RKO (cell line): ENCODE measurements at places on chromosomes 3 and 15.

GRCh38 chr3:49906073-49906743, 2.5 kb upstream of the MST1R start:
- peak; percentile 63 for DNase-seq

DNA sequence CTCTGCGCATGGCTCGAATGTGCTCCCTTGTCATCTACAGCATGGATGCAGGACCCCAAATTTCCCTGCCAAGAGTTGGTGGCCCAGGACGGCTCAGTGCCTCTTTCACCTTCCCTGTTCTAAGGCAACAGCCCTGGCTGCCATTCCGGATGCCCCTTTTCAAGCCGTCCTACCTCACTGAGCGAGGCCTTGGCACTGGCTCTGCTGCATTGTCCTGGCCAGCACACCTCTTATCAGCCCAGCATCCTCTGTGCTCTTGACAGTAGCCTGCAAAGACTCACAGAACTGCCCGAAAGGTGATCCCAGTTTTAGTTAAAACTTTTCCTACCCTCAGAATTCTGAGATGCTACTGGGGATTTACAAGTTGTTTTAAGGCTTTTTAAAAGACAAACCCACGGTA, 122.0 kb downstream of the MECOM start:
- no peak for DNase-seq

DNA sequence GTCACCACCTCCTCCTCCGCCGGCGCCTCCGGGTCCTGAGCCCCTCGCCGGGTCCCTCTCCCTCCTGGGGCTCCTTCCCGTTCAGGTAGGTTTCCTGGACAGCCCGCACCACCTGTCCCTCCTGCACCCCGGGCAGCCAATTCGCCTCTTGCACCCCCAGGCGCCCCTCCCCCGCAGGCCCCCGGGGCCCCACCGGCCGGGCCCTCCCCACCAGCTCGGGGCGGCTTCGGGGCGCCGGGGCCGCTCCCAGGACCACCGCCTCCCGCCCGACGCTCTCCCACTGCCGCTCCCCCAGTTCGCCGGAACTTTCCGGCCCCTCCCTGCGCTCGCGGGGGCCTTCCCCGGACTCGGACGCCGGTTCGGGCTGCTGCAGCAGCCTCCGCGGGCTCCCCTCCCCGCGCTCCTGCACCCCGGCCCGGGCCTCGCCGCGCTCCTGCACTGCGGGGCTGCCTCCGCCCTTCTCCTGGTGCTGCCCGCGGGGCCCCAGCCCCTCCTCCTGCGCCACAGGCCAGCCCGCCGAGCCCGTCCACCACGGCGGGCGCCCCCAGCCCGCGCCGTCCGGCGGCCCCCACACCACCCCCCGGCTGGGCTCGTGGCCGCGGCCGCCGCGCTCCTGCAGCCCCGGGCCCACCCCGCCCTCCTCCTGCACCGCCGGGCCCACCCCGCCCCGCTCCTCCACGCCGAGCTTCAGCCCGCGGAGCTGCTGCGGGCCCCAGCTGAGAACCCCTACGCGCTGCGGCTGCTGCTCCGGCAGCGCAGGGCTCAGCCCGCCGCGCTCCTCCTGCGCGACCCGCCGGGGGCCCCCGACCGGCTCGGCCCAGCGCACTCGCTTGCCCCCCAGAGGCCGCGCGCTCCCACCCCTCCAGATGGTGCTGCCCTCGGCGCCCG, 587 bp upstream of the TNK2 start:
- DNase-seq, result no peak

DNA sequence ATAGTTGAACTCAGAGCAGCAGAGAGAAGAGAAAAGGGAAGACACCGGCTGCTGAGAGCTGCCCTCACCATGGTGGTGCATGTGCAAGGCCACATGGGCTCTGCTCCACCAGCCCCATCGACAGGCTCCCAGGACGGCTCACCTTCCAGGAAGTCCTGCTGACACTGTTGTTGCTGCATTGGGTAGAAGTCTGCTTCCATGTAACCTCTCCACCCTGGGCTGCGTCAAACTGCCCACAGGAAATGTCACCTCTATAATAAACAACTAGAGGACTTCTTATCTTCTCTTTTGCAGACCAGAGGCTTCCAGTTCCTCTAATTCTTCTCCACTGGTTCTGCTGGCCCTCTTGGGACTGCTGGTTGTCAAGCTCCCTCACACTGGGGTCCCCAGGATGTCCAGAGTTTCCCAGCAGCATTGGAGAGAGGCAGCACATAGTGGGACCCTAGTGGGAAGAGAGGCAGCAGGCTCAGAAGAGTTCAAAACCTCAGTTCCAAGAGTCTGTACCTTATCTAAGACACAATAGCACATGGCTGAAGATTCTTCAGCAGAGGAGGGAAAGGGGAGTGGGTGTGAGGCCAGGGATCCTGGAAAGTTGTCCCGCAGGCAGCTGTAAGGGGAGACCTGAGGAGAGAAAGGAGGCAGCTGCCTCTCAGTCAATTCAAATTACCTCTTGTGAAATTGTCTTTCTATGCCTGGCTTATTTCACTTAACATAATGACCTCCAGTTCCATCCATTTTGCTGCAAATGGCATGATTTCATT, 5.8 kb upstream of the CCR3 start:
- DNase-seq, result no peak

DNA sequence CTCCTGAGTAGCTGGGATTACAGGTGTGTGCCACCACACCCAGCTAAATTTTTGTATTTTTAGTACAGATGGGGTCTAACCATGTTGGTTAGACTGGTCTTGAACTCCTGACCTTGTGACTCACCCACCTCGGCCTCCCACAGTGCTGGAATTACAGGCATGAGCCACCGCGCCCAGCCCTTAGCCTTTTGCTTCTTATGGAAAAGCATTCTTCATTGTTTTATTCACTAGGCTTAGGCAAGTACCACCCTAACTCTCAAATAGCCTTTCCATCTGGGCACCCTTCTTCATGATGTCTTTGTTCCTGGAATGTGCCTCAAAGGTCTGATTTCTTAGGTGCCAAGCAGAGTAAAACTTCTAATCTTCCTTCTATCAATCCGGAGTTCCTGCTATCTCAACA, 641.8 kb downstream of the FHIT start:
- DNase-seq, result no peak

- peak; percentile 45 for DNase-seq
Measured at GRCh38 chr3:135106445-135106844, 311.4 kb downstream of the EPHB1 start.

DNA sequence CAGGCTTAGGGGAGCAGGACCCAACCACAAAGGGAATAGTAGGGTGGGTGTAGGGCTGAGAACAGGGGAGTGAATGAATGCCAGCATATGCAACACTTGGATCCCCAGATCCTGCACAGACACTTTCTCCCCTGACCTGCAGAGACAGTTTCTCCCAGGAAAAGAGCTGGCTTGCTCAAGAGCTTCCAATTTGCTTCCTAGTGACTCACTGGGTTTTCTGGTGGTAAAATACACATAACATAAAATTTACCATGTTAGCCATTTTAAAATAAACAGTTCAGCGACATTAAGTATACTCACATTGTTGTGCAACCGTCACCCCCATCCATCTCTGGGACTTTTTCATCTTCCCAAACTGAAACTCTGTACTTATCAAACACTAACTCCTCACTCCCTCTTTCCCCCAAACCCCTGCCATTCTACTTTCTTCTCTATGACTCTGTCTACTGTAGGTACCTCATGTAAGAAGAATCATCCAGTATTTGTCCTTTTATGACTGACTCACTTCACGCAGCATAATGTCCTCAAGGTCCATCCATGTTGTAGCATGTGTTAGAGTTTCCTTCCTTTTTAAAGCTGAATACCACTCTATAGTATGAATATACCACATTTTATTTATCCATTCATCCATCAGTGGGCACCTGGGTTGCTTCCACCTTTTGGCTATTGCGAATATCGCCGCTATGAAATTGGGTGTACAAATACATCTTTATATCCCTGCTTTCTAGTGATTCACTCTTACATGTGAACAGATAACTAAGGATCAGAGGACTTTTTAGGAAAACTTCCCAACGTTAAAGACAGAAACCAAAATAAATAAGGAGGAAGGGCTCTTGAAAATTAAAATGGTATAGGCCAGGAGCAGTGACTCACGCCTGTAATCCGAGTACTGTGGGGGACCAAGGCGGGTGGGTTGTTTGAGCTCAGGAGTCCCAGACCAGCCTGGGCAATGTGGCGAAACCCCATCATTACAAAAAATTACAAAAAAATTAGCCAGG, 95.6 kb upstream of the TJP1 start:
- DNase-seq, result no peak

DNA sequence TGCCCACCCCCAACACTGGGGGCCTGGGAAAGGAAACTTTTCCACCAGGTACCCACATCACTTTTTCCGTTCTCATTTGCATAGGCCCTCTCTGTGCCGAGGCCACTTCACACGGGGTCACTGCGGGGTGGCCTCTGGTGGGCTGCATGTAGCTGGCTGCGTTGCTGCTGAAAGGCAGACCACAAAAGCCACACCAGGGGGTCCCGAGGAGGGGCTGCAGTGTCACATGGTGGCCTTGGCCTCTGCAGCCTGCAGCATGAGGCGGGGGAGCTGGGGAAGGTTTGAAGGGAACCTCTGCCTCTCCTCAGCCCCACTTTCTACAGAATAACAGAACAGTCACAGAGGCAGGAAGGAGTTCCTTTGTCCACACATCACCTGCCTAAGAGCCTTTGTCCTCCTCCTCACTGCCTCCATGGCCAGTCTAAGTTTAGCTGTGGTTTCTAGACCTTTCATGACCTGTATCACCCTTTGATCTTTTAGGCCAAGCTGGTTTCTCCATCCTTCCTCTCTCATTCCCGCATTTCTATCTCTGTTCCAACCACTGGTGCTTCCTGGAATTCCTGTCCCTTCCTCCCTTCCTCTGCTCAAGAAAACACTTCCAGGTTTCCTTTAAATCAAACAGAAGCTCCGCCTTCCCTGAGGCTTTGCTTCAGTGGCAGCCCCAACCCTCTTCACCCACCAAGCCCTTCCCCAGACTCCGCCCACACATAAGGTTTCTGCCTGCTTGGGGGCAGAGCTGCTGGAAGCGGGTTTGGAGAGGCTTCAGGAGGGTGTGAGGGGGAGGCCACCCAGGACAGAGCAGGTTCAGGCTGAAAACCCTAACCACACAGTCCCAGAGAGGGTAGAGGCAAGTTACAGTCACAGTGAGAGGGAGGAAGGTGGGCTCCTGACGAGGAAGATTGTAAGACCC, 150.7 kb upstream of the TLE3 start:
- DNase-seq, result no peak

GRCh38 chr3:73137736-73138403, 76.4 kb downstream of the EBLN2 start:
- no peak for DNase-seq

DNA sequence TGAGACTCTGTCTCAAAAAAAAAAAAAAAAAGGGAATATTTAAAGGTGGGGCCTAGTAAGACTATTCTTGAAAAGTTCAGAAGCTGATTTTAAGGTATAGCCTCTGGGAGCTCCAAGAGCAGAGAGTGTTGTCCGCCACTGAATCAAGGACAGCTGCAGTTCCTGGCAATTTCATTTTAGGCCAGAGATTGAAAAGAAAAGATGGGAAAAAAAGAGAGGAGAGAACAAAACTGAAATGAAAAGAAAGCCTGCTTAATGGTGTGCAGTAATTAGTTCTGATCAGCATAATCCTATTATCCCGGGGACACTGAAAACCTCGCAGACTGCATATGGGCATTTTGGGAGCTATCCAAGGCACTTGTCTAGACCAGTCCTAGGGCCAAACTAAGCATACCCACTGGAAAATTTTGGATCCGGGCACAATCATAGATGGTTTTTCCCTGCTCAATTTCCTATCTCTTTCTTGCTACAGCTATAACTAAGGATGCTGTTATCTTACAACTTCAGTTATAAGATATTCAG, 43.2 kb downstream of the EHHADH start:
- no peak for DNase-seq

- no peak for DNase-seq
Measured at GRCh38 chr15:93042691-93043378, 46.2 kb downstream of the RGMA start.

GRCh38 chr3:48013288-48013980, 2.8 kb downstream of the MAP4 start:
- DNase-seq, result peak; percentile 54

DNA sequence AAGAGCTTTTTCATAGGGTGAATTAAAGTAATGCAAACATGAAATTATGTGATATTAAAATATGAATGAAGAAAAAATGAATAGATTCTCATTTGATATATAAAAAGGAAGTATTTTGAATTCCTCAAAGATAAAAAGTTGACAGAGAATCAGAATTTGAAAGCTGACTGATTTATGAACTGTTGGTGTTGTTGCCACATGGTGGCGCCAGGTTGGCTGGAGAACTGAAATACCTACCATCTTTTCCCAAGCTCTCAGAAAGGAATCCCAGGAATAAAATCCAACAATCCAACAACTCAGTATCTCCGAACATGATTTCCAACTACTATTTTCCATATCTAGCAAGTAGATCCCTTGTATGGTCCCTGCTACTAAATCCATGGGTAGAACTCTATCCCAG, 3.1 kb downstream of the MYRIP start:
- no peak for DNase-seq

DNA sequence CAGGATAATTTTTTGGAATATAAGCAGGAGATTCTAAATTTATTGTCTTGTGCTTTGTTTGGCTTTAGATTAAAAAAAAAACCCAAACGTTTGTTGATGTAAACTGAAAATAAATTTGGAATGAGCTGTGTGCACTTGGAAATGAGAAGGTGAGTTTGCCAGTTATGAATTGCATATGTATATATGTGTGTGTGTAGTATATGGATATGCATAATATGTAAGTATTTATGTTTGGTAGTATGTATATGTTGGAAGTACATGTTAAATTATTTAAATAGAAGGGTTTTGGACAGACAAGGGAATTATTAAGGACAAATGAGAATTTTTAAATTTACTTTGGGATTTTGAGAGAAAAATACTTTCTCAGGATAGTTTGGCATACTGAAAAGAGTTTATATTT, 265.8 kb upstream of the CNTN3 start:
- no peak for DNase-seq

- no peak for DNase-seq
Measured at GRCh38 chr15:99434506-99435112, 131.2 kb upstream of the MEF2A start.

GRCh38 chr3:133506215-133506901, 67.1 kb upstream of the CDV3 start:
- no peak for DNase-seq

DNA sequence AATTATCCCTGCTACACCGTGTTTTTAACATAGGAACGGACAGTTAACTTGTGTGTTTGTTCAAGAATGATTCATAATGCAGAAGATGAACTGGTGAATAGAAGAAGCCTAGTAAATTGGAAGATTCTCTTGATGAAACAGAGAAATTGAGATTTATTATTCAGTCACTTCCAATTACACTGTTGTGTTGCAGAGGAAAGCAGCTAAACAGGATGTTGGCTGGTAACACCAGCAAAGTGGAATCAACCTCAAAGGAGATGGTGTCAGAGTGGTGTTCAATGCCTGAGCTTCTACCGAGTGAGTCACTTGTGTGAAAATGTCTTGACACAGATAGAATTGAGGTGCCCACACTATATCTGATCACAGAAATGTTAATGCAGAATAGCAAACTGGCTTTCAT, 399.6 kb downstream of the LPP start:
- DNase-seq, result no peak

- DNase-seq, result no peak
Measured at GRCh38 chr3:30187366-30187765, 419.0 kb upstream of the TGFBR2 start.
